ENCODE measurements at places on chromosomes 6 and 20. TPM values are rescaled to one million over a fixed set of nuclear protein-coding genes. Genes with fewer than 3 reads are reported as not detected.

MICA gene
- 33.2 TPM for total RNA-seq

PPIL4 gene
- total RNA-seq, result 18.6 TPM

LY6G6D gene
- total RNA-seq, result not detected

SLC22A23 gene
- 52.6 TPM for total RNA-seq

HLA-DQB2 gene
- not detected for total RNA-seq

All from dermis microvascular lymphatic vessel endothelial cell (primary cell).